Left lung (tissue), 14 donors: ENCODE measurements at places on chromosomes 3 and 15. TPM values are rescaled to one million over a fixed set of nuclear protein-coding genes. Genes with fewer than 3 reads are reported as not detected.

GRCh38 chr3:147614210-147614609 is 205.0 kb downstream of the ZIC1 start:
- DNase-seq = no peak

Gene TRPM1
- polyA plus RNA-seq = not detected

GRCh38 chr3:134527037-134527436 is 41.2 kb downstream of the CEP63 start:
- DNase-seq = no peak

- DNase-seq = peak; percentile 36
These were observed 484 bp downstream of the CNTN4 start for GRCh38 chr3:2099028-2099671.

DNA sequence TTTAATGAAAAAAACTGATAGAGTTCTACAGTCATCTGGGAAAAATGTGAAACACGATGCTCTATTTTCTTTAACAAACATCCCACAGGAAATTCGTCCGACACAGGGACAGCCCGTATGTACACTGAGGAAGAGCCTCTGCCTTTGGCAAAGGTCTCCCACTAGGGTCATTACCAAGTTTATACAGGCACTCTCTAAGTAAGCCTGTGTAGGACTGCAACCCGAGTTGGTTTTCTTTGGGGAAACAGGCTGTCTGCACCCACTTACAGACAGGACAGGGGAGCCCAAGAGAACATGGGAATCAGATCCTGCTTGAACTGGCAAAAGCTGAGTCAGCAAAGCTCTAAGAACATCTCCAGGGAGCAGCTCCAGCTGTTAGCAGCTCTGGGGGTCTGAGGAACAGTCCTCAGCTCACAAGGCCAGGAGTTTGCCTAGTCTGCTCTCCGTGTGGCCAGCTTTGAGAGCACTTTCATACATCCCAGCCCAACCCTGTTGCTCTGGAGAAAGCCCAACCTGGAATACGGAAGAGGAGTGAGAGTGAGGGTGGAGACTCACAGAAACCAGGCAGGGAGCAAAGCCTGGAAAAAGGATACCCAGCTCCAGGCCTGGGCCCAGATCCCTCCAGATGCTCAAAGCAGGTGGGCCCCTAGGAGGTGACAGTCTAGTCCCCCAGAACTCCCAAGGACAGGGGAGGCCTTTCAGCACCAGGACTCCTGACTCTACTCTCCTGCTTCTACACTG is 1.9 kb downstream of the TBC1D2B start:
- peak; percentile 79 for DNase-seq

- no peak for DNase-seq
These were observed 29.3 kb upstream of the ST3GAL6 start for GRCh38 chr3:98733812-98734281.

Gene FBXW12
- polyA plus RNA-seq = 0.34 TPM
